ENCODE measurements at places on chromosomes 12 and 14. TPM values are rescaled to one million over a fixed set of nuclear protein-coding genes. Genes with fewer than 3 reads are reported as not detected.

DNA sequence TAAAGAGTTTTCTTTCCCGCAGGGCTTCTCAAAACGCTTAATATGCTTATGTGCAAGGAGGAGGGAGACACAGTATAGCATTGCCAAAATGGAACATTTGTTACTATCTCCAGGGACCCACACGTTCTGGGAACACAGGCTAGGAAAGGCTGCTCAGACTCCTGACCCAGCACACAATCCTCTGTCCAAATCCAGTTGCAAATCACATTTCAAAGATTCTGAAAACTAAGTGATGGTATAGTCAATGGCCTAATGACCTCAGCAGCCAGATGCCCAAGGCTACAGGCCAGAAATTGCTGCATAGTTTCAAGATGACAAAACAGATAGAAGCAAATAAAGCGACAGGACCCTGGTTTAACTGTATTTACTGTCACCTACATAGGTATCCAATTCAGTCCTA lies 97.0 kb upstream of the GRIP1 start:
- DNase-seq, result peak; percentile 19
- H3K4me3 ChIP-seq, result peak overlapping the region; percentile 72
- peak overlapping the region; percentile 87 for H3K27ac ChIP-seq

GRCh38 chr14:88614218-88614907 lies 51.5 kb downstream of the ZC3H14 start:
- H3K27me3 ChIP-seq, result no peaks in the 10 kb centered on the region
- no peak overlapping the region for H3K27ac ChIP-seq
- no peaks in the 10 kb centered on the region for H3K36me3 ChIP-seq
- DNase-seq, result no peak
- no peak overlapping the region for H3K4me3 ChIP-seq
- H3K4me1 ChIP-seq, result peaks cover 14% of the 10 kb centered on the region

DNA sequence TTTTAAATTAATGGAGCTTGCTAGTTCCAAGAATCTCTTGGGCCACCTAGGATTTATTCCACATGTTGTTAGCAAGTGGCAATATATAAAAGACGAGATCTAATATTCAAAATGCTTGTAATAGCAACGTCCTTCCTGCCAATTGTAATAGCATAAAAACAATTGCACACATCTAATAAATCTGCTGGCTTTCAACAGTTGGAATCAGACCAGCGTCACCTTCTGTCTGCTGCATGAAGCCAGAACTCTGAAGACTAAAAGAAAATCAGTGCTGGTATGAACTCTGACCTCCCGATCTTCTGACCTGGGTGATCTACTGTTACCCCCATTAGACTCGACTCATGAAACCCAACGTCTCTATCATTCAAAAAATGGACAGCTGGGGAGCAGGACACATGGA lies 100.6 kb downstream of the DIO2 start:
- DNase-seq, result no peak
- H3K36me3 ChIP-seq, result no peaks in the 10 kb centered on the region
- no peak overlapping the region for H3K4me3 ChIP-seq
- H3K27ac ChIP-seq, result no peak overlapping the region

DNA sequence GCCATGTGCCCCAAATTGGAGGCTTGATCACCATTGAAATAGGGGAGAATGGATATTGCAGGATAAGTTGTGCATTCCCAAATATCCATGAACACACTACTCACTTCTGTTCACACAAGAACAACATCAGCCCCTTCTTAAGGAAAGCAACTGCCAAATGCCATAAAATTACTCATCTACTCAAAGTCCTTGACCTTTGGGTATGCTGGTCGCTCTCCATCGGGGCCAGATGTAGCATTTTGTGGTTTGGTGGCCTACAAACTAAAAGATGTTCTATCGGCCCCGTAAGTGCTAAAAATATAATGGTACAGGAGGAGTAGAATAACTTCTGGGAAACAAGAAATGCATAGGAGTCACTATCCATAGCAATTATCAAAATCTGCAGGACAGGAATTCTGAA lies 362.6 kb downstream of the AEBP2 start:
- H3K27me3 ChIP-seq, result peaks cover 2% of the 10 kb centered on the region
- no peak overlapping the region for H3K4me3 ChIP-seq
- no peaks in the 10 kb centered on the region for H3K4me1 ChIP-seq
- DNase-seq, result no peak
- H3K27ac ChIP-seq, result no peak overlapping the region

GRCh38 chr12:98439981-98440581 lies 75.3 kb upstream of the TMPO start:
- H3K27ac ChIP-seq, result no peak overlapping the region
- no peak overlapping the region for H3K4me3 ChIP-seq
- no peaks in the 10 kb centered on the region for H3K27me3 ChIP-seq
- DNase-seq, result no peak
- H3K4me1 ChIP-seq, result no peaks in the 10 kb centered on the region

GRCh38 chr14:38339696-38340095 lies 83.8 kb upstream of the CLEC14A start:
- H3K4me3 ChIP-seq, result no peak overlapping the region
- H3K36me3 ChIP-seq, result no peaks in the 10 kb centered on the region
- no peaks in the 10 kb centered on the region for H3K4me1 ChIP-seq
- no peak for DNase-seq
- H3K27me3 ChIP-seq, result peaks cover 2% of the 10 kb centered on the region

CHGA gene
- total RNA-seq, result 663 TPM

SMCO2 gene
- total RNA-seq, result not detected

Data from glutamatergic neuron (in vitro differentiated cells).